Esophagus squamous epithelium (tissue), 5 donors: ENCODE measurements at places on chromosomes 2 and 18. TPM values are rescaled to one million over a fixed set of nuclear protein-coding genes. Genes with fewer than 3 reads are reported as not detected.

- DNase-seq = no peak
These were observed 26.1 kb upstream of the MMADHC start for GRCh38 chr2:149613704-149614103.

DNA sequence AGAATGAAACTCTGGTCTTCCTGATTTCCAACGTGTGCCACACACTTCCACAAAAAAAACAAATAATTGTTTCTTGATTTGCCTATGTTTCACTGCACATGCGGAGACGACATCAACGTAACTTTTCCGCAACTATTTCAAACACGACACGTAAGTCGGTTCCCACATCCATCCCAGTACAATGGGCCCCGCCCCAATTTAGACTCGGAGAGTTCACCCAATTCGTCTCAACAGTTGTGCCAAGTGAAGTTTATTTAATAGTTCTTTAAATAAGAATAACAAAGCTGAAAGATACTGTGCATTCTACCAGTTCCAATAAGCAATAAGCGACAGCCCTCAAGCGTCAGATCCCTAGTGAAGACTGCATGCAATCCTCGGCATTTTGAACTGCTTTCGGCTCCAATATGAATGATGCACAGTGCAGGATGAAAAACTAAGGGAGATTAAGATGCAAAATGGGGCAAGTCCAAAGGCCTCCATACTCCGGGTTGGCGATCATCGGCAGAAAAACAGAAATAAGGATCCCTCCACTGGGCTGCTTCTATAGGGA is 664 bp downstream of the CCT4 start:
- no peak for DNase-seq

CRYGD gene
- not detected for total RNA-seq

DNA sequence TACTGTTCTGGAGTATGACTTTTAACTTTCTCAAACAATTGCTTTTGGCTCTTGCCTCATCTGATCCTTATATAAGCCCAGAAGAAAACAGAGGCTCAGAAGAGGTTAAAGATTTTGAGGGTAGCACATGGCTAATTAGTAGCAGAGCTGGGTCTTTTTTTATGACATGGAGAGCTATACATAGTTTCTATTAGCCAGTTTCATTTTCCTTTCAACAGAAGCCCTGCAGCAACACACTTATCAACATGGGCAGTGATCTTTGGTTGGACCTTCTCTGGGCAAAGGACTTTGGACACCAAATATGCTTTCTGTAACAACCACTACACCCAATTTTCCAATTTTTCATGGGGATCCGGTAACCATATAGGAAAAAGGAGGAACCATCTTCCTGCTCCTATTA is 64.9 kb downstream of the NCKAP5 start:
- DNase-seq = no peak
